ENCODE measurements at places on chromosomes 5 and 9.

- DNase-seq: no peak
Measured at GRCh38 chr5:172303572-172304335, 20.2 kb upstream of the UBTD2 start.

GRCh38 chr5:96940586-96940985, 4.7 kb downstream of the LNPEP start:
- no peak for DNase-seq

DNA sequence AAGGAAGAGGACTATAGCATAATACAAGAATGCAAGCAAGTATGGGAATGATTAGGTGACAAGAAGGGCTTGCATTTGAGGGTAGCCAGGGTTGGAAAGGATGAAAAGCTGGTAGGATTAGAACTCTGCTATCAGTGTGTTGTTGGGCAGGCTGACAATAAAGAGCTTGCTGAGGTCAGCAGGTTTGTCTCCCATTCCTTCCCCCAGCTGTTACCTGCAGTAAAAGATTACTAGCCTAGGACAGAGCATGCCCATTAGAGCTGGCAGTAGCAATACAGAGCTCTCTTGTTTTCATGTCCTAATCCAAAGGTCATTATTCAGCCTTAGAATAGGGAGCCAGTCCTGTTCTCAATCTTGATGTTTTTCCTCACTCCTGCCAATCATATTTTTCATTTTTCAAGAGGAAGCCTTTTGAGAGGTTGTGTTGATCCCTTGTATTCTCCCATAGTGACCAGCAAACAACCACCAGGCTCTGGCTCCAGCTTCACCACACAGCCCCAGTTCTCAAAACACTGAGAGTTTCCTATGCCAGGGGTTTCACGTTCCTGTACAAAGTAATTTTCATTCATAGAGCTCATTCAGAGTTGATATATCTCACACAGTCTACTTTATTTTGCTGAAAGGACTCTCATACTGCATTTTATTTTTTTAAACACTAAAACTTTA, 71.7 kb downstream of the OR2K2 start:
- DNase-seq: no peak

DNA sequence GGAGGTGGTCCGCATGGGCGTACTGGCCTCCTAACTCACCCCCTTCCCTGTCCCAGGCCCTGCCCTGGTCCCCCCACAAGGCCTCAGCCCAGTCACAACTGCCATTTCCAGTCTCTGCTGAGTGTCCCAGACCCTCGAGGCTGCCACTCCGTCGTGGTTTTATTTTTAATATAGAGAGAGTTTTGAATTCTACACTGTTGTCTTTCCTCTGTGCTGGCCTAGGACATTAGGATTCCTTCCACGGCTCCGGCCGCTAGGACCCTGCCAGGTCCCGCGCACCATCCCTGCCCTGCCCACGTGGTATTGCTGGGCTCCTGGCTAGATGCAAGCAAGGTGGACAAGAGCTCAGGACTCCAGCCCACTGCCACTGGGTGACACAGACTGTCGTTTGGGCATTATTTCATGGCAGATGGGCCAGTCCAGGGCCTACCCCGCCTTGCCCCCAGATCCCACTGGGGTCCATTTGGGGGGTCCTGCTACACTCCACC, 53.3 kb downstream of the SAR1B start:
- DNase-seq: no peak

DNA sequence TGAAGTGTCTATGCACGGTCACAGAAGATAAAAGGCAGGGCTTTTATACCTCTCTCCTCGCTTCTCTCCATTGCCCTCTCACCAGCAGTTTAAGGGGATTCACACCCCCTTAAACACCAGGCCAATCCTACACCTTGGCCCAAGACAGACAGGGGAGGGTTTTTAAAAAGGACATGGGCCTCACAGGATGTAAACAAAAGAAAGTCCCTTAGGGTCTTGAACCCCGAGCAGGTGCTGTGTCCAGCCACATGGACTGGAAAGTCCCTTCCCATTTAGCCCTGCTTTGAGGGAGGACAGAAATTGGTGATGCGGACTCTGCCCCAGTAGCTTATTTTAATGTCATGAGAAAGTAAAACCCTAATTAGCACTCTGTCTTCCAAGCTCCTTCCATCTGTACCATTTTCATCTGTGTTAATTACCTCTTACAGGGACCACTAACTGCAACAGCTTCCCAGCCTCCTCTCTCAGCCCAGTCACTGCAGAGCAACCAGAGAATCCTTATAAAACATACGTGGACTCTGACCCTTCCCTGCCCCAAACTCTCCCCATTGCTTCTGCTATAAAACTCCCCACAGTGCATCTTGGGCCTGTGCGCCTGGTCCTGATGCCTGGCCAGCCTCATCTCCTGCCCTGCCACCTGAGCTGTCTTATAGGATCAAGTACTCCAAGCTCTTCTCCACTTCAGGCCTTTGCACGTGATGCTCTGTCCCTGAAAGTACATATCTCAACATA, 16.7 kb downstream of the WHRN start:
- no peak for DNase-seq

DNA sequence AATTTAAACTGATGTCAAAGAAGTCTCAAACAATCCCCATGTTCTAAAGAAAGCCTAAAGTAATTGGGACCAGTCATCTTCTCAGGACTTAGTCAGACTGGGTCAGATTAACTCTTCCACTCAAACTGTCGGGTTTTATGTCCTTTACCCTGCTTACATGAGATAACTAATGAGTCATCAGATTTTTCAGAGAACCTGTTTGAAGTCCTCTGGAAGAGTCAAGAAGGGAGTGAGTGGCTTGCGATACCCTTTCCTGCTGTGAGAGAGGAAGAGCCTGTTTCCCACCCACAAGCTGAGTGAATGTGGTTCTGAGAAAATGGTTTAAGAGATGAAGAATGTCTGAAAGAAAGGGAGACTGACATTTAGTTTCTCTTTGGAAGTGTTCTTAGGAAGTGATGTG, 1866.7 kb upstream of the C9orf72 start:
- no peak for DNase-seq

DNA sequence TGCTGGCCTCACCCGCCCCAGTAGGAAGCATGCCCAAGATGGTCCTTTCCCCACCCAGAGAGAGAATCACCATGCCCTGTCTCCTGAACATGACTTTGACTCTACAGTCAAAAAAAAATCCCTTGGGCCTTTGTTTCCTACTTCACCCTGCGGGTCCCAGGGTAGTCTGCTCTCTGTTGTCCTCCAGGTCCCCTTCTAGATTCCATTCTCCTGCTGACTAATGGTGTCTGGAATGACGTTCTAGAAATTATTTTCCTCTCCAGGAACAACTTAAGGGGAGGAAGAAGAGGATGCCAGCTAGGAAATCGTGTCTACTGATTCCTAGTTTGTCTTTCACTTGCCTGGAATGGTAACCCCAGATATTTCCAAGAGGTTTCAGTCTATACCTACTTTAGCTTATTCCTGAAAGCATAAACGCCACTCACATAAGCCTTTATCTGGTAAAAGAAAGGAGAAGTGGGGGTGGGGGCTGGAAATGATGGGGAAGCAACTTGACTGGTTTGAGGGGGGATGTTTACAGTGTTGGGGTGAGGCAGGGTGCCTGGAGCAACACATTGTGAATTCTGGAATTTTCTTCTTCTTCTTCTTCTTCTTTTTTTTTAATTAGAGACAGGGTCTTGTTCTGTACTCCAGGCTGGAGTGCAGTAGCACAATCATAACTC, 93.9 kb downstream of the SNX18 start:
- DNase-seq: no peak

GRCh38 chr5:40124367-40124766, 555.3 kb upstream of the PTGER4 start:
- DNase-seq: no peak

GRCh38 chr9:123350590-123351310, 5.2 kb upstream of the CRB2 start:
- no peak for DNase-seq

GRCh38 chr9:137545123-137545522, 5.1 kb downstream of the PNPLA7 start:
- DNase-seq: no peak

DNA sequence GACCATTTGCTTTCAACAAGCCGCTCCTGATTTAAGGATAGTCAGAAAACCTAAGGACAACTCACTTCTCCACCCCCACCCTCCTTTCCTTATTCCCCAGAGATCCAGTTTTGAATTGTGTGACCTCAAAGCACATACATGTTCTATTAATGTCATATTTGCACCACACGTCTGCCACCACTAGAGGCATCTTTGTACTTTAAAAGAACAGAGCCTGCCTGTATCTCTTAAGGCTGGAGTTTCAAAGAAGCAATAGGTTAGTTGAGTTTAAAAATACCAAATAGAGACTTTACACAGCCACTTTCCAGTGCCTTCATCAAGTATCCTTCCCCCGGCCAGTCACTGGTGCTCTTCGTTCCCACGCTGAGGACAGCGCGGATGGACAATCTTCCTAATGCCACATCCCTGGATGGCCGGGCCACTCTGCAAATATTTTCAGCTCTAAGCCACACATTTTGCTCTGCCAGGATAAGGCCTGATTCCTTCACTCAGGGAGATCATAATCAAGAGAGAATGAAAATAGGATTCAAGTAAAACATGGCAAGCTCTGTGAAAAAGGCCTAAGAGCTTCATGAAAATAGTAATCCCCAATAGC, 146.3 kb downstream of the SNCAIP start:
- DNase-seq: no peak

DNA sequence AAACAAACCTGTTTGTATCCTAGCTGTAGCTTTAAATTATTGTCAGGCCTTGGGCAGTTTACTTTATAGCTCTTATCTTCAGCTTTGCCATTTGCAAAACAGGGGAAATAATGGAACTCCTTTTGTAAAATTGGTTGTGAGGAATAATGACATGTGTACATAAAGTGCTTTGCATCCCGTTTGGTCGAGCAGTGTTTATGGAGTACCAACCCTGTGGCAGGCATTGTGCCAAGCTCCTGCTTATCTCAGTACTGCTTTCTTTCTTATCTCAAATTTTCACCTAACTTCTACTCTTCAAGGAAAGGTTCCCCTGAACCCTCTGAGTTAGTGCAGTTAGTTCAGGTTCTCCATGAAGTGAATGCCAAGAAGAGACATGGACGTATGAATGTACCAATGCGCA, 9.4 kb upstream of the TENT2 start:
- DNase-seq: no peak

DNA sequence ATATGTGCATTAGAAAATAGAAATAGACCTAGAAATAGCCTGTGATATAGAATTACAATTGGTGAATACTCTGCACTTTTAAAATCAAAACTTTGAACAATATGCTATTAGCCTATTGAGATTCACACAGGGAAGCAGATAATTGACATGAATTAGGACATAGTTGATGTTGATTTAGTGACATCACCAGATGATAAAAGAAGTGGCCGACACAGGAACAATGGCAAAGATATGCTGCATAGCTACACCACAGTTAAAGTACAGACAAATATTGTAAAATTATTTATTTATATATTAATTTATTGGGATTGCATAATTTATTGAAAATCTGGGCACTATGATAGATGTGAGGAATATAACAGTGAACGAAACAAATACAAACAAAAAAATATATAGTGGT, 261.5 kb upstream of the CCNH start:
- no peak for DNase-seq

- no peak for DNase-seq
Measured at GRCh38 chr5:105632043-105632442, 2038.7 kb downstream of the EFNA5 start.

- DNase-seq: no peak
Measured at GRCh38 chr9:125663127-125663526, 43.9 kb downstream of the MAPKAP1 start.

- DNase-seq: no peak
Measured at GRCh38 chr5:181121675-181122561, 9.1 kb downstream of the OR2V1 start.

- no peak for DNase-seq
Measured at GRCh38 chr9:135478829-135479468, 633 bp upstream of the PPP1R26 start.

- DNase-seq: no peak
Measured at GRCh38 chr9:123408313-123409262, 52.6 kb downstream of the CRB2 start.

- DNase-seq: no peak
Measured at GRCh38 chr9:134630861-134631260, 10.7 kb upstream of the COL5A1 start.

DNA sequence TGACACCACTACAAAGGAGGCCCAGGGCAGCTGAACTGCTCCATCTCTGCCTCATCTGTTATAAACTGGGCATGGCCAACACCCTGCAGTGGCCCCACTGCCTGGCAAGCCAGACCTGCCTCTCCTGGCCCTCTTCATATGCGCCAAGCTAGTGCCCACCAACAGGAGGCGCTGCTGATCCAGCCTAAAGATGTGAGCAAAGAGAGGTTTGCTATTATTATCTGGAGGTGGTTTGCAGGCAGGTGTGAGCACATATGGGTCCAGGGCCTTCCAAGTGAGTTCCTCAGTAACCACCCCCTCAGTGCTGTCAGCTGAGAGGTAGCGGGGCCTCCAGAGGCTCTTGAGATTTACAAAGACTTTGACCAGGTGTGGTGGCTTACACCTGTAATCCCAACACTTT, 232.2 kb downstream of the SYK start:
- DNase-seq: peak; percentile 88

- no peak for DNase-seq
Measured at GRCh38 chr5:124952079-124952478, 205.6 kb upstream of the ZNF608 start.

GRCh38 chr5:18091142-18091541, 456.9 kb downstream of the TAF11L14 start:
- no peak for DNase-seq

GRCh38 chr9:79551994-79552393, 19.8 kb upstream of the TLE4 start:
- no peak for DNase-seq

- no peak for DNase-seq
Measured at GRCh38 chr9:89413963-89414638, 83.8 kb downstream of the SEMA4D start.

DNA sequence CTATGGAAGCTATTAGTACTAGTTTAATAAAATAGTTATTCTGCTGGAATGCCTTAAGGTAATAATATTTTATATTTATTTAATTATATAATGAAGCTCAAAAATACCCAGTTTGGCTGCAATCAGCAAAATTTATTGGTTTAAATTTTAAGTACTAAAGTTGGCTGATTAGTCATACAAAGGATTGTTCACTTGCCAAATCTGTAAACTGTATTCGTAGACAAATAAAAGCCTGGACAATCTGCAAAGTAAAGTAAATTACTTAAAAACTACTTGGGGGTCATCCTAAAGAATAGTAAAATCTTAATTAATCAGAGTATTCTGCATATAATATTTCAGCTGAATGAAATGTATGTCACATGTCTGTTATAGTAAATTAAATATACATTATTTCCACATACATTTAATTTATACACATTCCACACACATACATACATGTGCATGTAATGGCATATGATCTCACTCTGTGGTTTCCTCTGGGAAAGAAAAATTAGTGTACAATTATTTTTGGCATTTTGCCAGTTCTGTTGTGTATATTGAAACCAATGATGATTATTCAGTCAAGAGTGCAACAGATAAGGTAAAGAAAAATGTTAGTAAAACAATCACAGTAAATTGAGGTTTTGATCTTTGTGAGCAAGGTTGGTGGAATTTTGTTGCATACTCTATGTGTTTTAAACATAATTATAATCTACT, 455.9 kb downstream of the CDH9 start:
- DNase-seq: no peak

Measured in activated CD4-positive, alpha-beta T cell treated with anti-CD3 and anti-CD28 coated beads for 48 hours (primary cell).